ENCODE measurements at places on chromosomes 4 and X.

DNA sequence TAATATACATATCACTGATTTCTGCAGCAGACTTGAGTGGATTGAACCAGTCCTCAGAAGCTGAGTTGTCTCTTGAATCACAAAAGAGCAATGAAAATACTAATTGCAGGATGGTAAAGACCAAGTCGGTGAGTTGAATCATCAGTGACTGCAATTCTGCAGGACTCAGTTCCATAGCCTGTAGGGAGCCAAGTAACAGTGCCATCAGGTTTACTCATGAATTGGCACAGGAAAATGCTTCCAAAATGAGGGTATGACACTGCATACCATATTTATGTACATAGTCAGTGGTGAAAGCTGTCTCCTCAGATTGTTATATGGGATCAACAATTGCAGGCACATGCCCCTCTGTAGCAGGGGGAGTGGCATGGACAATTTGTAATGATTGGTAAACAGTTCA is 192.8 kb downstream of the CCNG2 start:
- DNase-seq: no peak

GRCh38 chr4:136227315-136227714 is 1305.0 kb downstream of the PCDH18 start:
- no peak for DNase-seq

DNA sequence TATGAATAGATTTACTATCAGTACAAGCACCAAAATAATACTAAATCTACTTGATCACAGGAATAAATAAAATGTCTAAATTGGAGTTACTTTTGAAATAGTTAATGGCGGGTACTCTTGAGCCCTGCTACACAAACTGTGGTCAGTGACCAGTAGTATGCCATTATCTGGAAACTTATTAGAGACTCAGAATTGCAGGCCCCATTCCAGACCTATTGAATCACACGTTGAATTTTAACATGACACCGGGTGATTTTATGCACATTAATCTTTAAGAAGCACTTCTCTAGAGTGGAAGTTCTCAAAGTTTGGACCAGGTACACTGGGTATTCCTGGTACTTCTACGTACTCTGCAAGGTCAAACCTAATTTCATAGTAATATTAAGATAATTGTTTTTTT is 660.0 kb upstream of the POU3F4 start:
- DNase-seq: no peak

DNA sequence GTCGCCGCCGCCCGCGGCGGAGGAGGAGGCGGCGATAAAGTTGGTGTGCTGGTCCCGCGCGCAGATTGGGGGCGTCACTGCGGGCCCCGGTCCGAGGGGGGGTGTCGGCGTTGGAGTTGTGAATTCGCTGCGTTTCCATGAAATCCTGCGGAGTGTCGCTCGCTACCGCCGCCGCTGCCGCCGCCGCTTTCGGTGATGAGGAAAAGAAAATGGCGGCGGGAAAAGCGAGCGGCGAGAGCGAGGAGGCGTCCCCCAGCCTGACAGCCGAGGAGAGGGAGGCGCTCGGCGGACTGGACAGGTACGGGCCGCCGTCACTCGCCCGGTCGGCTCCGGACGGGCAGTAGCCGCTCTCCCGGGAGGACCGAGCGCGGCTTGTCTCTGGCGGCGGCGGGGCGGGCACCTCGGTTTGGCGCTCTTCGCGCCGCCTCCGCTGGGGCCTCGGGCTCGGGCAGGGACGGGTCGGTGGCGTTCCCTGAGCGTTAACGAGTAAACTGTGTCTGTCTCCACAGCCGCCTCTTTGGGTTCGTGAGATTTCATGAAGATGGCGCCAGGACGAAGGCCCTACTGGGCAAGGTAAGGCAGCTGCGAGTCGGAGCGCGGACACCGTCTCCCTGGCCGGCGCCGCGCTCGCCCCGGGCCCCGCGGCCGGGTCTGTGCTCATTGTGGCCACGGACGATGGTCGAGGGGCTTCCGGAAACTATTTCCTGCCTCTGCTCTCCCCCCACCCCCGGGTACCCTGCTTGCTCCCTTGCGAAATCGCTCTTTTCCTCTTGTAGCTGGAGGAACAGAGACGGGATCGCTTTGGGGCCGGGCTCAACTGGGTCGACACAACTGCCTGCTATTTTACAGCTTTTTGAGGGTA is 658 bp downstream of the KDM6A start:
- peak; percentile 43 for DNase-seq

GRCh38 chrX:131393426-131393825 is 104.3 kb upstream of the IGSF1 start:
- no peak for DNase-seq

DNA sequence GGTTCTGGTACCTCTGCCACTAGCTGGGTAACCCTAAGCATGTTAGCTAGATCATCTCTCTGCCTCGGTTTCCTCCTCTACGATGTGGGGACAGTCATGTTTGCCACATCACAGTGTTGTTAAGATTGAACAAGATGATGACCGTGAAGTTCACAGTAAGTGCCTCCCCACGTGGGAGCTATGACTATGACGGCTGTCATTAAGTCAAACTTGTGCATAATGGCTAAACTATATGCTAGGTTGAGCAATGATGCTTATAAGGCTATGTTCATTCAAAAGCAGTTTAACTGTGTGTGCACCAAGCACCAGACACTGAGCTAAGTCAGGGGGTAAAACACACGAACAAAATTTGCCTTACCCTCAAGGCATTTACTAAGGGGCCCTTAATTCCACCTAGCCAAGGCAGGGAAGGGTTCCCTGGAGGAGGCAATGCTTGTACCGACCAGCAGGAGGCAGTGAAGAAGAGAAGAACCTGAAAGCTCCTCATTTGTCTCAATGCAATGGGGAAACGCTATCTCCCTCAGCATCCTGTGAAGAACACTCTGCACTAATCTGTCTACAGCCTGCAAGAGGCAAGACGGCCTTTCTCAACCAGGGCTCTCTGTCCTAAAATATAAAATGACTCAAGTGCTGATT is 52.9 kb downstream of the MAP7D2 start:
- peak; percentile 11 for DNase-seq

- DNase-seq: no peak
Observed at GRCh38 chrX:129534816-129535578, 5.1 kb upstream of the OCRL start.

- DNase-seq: peak; percentile 8
Observed at GRCh38 chr4:87209696-87210095, 10.7 kb downstream of the KLHL8 start.

- DNase-seq: no peak
Observed at GRCh38 chr4:13032936-13033335, 451.2 kb downstream of the RAB28 start.

DNA sequence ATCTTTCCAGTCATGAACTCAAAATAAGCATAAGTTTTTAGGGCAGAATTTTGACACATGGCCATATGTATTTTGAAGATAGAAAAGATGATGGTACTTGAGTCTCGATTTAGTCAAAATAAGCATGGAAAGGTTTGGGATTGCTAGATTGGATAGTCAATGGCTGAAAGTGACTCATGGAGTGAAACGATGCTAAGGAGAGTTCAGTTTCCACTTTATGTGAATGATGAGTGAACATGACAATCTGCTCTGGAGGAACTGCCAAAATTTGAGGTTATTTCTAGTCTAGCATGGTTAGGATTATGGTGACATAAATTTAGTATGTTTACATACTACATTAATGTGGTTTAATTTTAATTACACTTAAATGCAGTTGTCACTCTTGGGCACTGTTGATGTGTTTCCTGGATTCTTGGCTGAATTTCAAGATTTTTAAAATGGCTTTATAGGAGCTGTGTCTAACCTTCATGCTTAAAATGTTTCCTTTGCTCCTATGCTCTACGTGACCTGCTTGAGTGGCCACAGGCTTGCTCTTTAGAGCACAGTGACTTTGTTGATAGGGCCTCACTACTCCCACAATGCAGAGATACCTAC is 17.1 kb downstream of the DDX3X start:
- DNase-seq: no peak

- DNase-seq: peak; percentile 36
Observed at GRCh38 chr4:166252487-166253402, 379.7 kb downstream of the TLL1 start.

DNA sequence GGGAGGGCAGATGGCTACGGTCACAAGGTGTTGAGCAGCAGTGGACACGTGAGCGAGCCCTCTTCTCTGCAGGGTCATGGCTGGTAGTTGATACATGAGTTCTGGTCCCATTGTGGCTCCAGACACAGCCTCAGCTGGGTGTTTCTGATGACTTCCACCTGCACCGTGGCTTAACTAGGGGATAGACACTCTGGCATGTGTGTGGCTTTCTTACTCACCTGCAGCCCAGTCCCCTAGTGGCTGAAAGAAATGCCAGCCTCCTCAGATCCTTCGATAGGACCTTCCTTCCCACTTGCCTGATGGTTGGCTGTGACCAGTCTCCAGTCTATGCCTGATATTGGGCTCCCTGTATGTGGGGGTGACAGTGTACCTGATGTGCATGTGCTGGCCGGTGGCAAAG is 5.0 kb downstream of the GPR78 start:
- DNase-seq: peak; percentile 18

DNA sequence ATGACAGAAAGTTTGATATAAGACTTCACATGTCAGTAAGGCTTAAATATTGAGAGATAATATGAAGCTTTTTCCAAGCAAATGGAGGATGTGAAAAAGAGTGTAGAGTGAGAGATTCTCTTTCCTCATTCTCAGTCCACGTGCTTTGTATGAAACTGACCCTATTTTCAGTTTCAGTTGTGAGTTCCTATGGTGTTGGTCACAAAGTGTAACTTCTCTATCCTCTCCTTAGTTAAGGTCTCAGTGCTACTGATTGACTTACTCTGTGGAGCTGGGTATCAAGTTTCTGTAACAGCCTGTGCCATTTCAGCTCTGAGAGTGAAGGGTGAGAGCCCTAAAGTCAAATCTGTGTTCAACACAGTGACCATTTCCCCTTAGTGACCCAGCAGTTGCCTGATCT is 277.2 kb downstream of the EPHA5 start:
- no peak for DNase-seq

DNA sequence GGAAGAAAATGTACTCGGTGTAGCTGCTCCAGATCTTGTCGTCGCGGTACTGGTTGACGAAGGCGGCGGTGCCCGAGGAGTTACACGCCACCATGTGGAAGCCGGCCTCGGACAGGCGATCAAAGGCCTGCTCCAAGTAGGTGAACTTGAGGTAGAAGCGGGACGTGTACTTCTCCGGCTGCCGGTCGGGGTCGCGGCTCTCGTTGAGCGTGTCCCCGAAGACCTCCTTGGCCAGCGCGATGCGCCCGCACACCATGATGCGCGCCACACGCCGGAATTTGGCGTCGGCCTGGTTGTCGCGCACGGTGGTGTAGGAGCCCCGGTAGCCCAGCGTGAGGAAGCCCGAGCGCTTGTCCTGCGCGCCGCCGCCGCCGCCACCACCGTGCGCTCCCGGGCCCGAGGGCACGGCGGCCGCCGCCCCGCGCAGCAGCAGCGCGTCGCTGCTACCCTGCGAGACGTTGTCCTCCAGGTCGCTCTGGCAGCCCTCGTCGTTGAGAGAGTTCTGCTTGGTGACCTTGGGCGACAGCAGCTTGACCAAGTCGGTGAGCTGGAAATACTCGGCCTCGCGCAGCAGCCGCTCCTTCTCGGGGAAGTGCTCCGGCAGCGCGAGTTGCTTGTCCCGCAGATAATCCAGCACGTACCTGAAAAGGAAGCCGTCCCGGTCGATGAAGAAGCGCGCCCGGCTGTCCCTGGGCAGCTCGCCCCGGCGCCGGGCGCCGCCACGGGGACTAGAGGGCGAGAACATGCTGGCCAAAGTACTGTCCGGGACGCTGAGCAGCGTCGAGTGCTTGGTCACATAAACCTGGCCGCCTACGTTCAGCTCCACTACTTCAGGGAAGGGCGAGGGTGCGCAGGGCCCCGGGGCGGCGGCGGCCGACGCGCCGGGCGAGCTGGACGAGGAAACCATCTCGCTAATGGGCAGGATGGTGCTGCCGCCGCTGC is 775 bp downstream of the KCTD8 start:
- peak; percentile 2 for DNase-seq

DNA sequence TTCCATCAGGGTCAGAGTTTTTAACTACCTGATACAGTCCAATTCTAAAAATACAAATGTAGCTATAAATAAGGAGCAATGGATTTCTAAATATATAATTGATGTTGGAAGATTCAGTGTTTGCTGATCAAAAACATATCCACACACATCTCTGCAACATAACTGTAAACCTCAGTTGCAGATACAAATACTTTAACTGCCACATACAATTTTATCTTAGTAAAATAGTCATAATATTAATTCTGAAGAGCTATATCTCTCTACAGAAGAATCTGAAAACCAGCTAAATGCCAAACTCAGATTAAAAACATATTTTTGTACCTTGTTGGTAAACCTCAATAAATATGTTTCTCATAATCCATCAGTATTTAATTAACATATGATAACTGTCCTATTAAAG is 674.3 kb upstream of the INTU start:
- no peak for DNase-seq

DNA sequence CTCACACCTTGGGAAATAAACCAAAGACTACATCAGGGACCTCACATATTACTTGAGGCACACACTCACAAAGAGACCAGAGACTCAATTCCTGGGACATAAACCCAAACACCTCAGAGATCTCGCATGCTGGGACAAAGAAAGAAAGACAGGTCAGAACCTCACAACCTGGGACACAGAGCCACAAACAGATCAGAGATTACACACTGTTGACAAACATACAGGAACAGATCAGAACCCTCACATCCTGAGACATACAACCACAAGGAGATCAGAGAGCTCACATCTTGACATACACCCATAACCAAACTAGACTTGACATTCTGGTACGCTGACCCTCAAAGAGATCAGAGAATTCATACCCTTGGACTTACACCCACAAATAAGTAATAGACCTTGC is 17.3 kb downstream of the SUV39H1 start:
- no peak for DNase-seq

DNA sequence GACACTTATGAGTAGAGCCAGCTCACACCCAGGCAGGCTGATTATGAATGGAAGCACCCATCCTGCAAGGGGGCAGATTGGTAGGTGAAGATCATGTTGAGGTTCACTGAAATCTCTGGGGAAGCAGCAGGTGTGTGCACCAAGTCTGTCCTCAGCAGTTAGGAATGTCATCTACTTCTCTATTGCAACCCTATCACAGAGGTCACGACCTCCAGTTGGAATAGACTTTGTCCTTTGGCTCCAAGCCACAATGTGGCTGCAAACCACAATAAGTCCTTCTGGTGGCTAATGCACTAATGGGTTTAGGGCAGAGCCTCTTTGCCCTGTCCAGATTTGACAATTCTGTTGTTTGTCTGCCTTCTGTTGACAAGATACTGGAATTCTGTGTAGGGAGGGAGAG is 1056.7 kb downstream of the PCDH19 start:
- no peak for DNase-seq

GRCh38 chr4:20857081-20857480 is 156.8 kb downstream of the PACRGL start:
- no peak for DNase-seq

GRCh38 chr4:173506597-173507211 is 23.3 kb downstream of the HAND2 start:
- no peak for DNase-seq

DNA sequence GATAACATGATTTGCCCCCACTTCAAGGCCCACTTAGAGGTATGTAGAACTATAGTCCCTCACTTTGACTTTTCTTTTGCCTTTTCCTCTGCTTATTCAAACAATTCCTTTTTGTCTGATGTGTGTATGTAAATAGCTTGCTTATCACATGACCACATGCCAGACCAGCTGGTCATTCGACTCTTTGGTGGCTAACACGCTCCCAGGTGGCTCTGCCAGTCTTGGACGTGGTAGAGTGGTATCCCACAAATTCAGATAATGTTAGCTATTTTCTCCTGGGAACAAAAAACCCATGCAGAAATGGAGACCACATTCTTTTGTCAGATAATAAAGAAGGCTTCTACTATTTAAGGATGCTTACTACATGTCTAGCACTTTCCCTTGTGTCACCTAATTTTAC is 47.9 kb downstream of the ARHGAP24 start:
- DNase-seq: no peak
